ENCODE measurements at places on chromosomes 5 and 9.
A peak's percentile ranks its signal among the peaks of the same experiment; 100 is the strongest.

DNA sequence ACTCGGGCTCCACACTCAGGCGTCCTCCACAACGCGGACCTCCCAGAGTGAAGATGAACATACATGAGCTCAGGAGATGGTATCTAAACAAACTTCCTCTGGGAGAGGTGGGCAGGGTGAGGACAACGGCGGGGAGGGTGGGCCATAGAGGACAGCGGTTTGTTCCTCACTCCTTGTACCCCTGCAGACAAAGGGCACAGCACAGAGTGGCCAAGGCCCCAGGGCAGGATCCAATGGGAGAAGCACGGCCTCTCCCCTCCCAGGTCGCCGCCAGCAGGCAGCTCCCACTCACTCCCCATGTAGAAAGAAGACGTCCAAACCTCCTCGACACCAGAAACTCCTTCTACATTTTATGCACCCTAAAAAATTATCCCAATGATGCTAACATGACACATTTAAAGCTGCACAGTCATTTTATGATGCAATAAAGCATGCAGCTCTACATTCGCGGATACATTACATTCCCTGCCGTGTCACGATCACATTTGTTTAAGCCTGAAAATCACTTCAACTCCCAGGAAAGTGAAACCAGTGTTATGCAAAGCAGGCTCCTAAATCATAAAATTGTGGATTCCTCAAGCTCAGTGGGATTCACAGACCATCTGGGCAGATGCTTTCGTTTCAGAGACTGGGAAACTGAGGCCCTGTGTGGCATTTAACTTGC lies 87.5 kb upstream of the SARDH start:
- peak; percentile 50 for DNase-seq

DNA sequence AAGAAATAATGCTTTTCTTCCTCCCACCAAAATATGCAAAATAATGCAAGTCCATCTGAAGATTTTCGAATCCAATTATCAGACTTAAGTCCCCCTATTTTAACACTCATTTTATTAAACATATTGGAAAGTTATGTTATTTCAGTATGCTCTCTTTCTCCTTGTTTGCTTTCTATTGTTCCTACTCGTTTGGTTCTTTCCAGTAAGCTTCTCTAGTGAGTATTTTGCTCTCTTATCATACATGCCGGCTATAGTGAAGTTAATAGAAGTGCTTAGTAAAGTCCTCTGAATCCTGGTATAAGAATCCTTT lies 517 bp downstream of the ALDH1A1 start:
- no peak for DNase-seq

DNA sequence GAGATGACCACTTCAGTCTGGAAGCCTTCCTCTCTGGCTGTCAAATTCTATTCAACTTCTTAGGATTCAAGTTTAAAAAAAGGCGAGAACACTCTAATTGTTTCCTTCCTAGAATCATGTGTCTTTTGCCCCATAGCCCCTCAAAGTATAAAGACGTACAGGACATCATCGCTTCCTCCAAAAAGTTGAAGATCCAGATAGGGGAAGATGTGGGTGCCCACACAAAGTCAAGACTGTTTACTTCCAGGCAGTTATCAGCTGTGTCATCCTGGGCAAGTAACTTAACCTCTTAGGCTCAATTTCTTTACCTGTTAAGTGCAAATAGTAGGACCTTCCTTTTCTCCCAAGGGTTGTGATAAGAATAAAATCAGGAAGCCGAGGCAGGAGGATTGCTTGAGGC lies 40.1 kb downstream of the PPARGC1B start:
- DNase-seq: no peak

- peak; percentile 99 for DNase-seq
These were observed 32.4 kb downstream of the PCDHGC5 start for GRCh38 chr5:141521244-141521781.

GRCh38 chr9:99867968-99868367 lies 38.5 kb upstream of the STX17 start:
- no peak for DNase-seq

- DNase-seq: peak; percentile 15
These were observed 72.4 kb upstream of the PHYKPL start for GRCh38 chr5:178304761-178305645.

GRCh38 chr9:134590240-134591081 lies 51.1 kb upstream of the COL5A1 start:
- DNase-seq: no peak

- peak; percentile 16 for DNase-seq
These were observed 605.4 kb downstream of the TLE1 start for GRCh38 chr9:81083854-81084512.

DNA sequence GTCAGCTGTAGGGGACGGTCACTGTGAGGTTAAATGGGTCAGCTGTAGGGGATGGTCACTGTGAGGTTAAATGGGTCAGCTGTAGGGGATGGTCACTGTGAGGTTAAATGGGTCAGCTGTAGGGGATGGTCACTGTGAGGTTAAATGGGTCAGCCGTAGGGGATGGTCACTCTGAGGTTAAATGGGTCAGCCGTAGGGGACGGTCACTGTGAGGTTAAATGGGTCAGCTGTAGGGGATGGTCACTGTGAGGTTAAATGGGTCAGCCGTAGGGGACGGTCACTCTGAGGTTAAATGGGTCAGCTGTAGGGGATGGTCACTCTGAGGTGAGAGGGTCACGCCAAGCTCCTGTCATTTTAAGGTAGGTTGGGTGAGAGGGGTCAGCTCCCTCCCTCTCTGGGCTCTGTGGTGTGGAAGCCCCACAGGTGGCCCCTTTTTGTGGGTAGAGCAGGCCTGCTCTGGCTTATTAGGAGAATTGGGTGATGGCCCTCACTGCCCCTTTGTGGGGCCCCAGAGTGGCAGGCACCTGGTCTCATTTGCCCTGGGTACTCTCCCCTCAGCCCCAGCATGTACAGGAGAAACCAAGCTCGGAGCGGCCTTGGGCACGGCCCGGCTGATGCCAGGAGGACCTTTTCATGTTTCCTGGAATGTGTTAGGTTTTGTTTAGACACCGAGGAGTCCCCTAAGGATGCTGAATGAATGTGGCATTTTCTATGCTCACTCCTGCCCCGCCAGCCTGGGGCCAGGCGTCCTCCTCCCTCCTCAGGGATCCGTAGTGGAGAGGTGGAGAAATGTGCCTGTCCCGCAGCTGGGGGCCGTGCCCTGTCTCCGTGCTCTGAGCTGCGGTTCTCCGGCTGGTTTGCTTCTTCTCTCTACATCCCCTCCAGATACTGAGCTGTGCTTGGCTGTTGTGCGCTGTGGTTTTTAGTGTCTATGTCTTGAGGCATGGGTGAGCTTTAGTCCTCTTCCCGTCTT lies 31.4 kb downstream of the AHRR start:
- DNase-seq: no peak

DNA sequence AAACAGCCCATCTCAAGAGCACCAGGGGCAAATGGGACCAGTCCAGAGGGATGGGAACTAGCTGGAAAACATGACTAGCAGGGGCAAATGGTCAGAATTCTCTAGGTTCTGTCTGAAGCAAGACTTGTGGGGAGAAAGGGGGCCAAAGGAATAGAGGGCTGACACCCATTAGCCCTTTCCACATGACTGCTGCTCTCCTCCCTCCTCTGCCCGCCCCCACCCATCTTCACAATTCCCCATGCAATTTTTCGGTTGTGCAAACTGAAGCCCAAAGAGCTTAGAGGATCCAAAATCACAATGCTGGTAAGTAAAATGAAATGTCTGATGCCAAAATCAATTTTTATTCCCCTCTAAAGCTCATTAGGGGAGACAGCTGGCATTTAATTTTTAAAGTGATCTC lies 207.1 kb downstream of the DCP2 start:
- DNase-seq: no peak

DNA sequence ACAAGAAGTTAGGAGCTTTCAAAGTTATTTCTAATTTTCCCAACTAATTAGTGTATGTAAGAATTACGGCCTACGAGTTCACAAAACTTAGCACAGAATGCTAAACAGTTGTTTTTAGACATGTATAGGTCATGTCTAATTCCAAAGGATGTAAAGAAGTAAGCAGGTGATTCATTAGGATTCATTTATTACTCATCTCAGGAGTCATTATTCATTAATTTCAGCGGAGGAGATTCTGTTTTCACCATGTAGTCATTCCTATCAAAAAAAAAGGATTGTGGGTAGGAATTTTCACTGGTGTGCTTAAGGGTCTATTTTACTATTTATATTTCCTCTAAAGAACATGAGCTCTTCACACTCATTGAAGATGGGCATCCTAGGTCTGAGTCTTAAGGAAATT lies 532.2 kb downstream of the ACTL7B start:
- DNase-seq: no peak

GRCh38 chr9:121675969-121676822 lies 24.8 kb downstream of the DAB2IP start:
- DNase-seq: no peak

GRCh38 chr9:83699615-83700014 lies 8.1 kb downstream of the UBQLN1 start:
- no peak for DNase-seq

All from AG10803 (cell line).